Stimulated activated CD8-positive, alpha-beta memory T cell treated with anti-CD3 and anti-CD28 coated beads, Interleukin-2, amount 100 ng/mL, for 48 hours (primary cell): ENCODE measurements at places on chromosomes 1 and 21.

GRCh38 chr21:42425591-42425990 is 21.9 kb downstream of the UBASH3A start:
- DNase-seq, result no peak

GRCh38 chr1:14740016-14740415 is 141.5 kb downstream of the KAZN start:
- no peak for DNase-seq

- no peak for DNase-seq
Observed at GRCh38 chr1:48627486-48627885, 149.2 kb downstream of the BEND5 start.

DNA sequence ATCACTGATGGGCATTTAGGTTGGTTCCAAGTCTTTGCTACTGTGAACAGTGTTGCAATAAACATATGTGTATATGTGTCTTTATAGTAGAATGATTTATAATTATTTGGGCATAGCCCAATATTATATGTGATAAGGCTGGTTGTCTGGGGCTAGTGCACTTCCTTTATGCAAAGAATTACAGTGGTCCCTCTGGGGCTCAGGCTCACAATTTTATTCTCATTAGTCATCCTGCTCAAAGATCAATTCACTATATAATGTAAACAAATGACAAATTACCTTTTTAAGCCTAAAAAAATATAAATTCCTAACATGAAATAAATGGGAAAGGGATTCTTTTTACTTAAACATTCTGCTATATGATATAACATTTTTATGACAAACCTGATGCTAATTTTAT is 5.0 kb downstream of the PLPPR4 start:
- no peak for DNase-seq

GRCh38 chr1:12475530-12475934 is 142.5 kb downstream of the DHRS3 start:
- no peak for DNase-seq

DNA sequence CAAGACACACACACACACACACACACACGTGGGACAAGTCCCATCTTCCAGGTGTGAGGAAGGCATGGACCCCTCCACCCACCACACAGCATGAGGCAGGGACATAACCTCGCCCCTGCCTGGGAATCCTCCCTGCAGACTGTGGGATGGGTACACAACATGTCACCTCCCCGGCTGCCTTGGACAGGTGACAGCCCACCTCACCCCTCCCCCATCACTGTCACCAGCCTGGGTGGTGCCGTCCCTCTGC is 40.7 kb downstream of the AHDC1 start:
- no peak for DNase-seq

DNA sequence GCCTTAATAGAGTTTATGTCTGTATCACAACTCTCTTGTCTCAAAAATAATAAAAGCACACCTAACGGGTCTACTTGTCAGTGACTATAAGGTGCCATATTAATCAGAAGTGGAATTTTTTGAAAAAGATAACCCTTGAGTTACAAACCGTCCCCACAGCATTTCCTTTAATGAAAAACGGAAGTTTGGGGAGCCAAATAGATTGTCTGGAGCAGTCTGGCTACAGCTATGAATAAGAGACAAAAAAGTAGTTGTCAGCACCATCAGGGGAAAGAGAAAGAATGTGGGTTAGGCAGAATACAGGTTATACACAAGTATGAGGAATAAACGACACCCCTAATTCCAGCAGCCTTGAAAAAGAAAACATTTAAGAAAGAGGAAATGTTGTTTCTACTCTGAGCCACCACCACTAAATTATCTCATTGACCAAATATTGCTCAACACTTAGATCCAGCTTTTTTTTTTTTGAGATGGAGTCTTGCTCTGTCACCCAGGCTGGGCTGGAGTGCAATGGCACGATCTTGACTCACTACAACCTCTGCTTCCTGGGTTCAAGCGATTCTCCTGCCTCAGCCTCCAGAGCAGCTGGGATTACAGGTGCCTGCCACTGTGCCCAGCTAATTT is 29.4 kb upstream of the USP24 start:
- no peak for DNase-seq

DNA sequence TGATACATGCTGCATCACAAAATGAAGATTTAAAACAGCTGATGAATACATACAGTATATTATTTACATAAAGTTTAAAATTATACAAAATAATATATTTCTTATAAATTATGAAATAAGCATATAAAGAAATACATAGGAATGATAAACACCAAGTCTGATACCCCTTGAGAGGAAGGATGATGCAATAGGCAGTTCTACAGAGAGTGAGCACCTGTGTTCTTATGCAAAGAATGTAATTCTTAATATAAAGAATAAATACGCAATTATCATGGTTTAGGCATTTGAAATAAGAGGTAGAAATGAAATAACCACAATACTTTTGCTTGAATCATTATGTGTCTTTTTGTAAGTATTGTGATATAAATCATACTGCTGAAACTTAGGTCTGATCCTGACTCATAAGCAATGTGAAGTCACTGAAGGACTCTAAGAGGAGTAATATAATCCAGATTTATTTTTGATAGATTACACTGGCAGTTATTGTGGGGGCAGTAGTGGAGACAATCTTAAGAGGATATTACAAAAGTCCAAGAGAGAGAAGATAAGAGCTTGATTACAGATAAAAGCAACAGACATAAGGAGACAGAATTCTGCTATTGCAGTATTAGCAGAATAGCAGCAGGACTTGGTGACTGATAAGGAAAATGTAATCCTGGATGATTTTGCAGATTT is 39.0 kb downstream of the TTLL7 start:
- DNase-seq, result no peak

GRCh38 chr1:20432891-20433290 is 53.1 kb downstream of the CAMK2N1 start:
- DNase-seq, result no peak

DNA sequence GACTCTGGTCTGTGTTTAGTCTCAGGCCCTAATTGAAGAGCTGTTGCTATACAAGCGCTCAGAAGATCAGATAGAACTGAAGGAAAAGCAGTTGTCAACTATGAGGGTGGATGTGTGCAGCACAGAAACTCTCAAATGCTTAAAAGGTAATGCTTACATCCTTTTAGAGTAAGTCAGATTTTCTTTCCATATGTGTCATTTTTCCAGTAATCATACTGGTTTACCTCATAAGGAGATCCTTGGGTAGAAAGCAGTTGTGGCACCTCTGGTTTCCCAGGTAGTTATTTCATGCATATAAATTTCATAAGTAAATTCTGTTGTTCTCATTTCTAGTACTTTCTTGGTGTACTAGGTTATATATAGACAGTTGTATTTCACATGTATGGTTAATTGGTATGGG is 43.0 kb upstream of the TARS2 start:
- DNase-seq, result no peak

- DNase-seq, result no peak
Observed at GRCh38 chr1:44903011-44903680, 60.1 kb upstream of the PTCH2 start.

DNA sequence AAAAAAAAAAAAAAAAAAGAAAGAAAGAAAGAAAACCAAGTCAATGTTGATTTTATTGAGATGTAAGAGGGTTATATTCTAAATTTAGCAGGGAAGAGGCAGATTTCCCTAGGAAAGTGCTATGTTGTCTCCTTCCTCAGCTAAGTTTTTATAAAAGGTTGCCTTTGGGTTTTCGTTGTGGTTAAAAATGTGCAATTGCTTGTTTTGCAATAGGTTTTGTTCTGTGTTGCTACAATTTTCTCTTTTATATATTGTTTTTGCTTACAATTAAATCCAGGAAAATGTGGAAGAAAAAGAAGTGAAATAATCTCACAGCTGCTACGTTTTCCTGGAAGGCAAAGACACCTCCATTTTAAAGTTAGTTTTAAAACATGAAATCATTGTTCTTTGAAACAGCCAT is 136.7 kb upstream of the C1orf105 start:
- no peak for DNase-seq

- DNase-seq, result no peak
Observed at GRCh38 chr1:183885142-183885735, 80.3 kb downstream of the RGL1 start.

- DNase-seq, result no peak
Observed at GRCh38 chr1:172874950-172875349, 175.8 kb downstream of the TNFSF18 start.

DNA sequence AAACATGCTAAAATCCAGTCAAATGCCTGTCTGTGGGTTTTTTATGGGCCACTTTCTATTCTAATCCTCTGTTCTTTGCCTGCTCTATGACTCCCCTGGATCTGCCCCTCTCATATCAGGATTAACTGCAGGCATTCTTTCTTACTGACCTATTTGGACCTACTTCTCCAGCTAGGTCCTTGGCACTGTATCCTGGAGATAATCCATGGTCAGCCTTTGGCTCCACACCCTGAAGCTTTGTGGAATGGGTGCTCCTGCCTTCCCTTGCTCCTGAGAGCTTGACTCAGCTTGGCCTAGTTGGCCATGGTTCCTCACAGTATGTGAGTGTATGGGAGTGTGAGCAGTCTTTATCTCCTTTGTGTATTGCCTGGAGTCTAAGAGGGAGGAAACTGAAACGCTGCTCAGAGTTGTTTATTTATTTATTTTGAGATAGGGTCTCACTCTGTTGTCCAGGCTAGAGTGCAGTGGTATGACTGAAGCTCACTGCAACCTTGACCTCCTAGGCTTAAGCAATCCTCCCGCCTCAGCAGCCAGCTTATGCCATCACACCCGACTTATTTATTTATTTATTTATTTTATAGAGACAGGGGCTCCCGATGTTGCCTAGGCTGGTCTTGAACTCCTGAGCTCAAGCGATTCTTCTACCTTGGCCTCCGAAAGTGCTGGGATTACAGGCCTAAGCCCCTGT is 28.7 kb upstream of the CDC14A start:
- no peak for DNase-seq

GRCh38 chr1:48841461-48841860 is 64.8 kb upstream of the BEND5 start:
- no peak for DNase-seq
